ENCODE measurements at places on chromosomes 7 and 10.
A peak's percentile ranks its signal among the peaks of the same experiment; 100 is the strongest.

- no peak for DNase-seq
Measured at GRCh38 chr7:114864278-114864677, 57.6 kb upstream of the MDFIC start.

DNA sequence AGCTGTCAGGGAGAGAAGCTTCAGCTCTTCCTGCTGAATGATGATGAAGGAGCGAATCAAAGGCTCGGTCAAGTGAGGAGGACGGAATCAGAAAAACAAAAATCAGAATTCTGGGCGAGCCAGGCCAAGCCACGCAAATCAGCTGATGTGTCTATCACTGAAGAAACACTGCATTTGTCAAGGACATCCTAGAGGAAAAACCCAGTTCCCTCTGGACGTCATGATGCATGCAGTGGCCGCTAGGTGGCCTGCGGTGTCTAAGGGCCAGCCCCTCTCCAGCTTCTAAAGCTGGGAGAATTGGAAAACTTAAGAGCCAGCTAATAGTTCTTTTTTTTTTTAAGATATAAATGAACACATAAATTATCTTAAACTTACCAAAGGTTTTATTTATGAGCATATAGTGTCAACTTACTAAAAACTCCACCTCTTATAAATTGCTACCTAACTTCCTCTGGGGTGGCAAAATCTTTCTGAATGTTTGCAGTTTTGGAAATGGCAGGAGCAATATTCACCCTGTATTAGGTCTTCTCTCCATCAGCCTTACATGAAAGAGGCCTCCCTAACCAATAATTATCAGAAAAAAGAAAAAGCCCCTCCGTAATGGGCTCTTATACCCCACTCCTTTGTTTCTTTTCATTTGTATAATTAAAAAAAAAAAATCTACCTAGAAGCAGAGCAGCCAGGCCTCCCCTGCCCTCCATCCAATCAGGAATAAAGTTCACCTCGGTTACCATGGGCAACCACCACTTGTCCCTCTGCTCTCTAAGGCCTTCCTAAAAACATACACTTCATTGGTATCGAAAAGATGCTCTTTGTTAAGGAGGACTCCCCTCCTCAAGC lies 186.8 kb downstream of the USP6NL start:
- peak; percentile 13 for DNase-seq

- no peak for DNase-seq
Measured at GRCh38 chr10:29710128-29710527, 75.4 kb upstream of the SVIL start.

- DNase-seq, result no peak
Measured at GRCh38 chr10:76497666-76498065, 1066.2 kb downstream of the LRMDA start.

GRCh38 chr7:131501422-131501821 lies 55.0 kb downstream of the PODXL start:
- DNase-seq, result no peak

- DNase-seq, result no peak
Measured at GRCh38 chr10:94046098-94046497, 52.4 kb downstream of the PLCE1 start.

DNA sequence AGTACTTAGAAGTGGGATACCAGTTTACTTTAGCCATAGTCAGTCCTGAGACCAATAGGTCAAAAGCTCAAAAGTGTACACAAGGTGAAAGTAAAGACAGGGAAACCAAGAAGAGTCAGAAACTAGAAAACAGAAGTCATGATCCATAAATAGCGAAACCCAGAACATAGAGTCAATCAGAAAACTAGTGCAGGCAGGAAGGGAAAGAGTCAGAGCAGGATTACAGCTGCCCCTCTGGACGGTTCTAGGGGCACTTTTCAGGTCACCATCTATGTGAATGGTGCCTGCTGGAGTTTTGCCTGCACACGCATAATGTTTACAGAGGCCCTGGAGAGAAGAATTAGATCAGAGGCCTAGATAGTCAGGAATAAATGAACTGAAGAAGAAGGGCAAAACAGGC lies 22.4 kb upstream of the DMTF1 start:
- DNase-seq, result no peak

GRCh38 chr10:11986593-11987216 lies 55.9 kb downstream of the UPF2 start:
- DNase-seq, result peak; percentile 36

- no peak for DNase-seq
Measured at GRCh38 chr7:27184337-27185012, 557 bp downstream of the HOXA11 start.

DNA sequence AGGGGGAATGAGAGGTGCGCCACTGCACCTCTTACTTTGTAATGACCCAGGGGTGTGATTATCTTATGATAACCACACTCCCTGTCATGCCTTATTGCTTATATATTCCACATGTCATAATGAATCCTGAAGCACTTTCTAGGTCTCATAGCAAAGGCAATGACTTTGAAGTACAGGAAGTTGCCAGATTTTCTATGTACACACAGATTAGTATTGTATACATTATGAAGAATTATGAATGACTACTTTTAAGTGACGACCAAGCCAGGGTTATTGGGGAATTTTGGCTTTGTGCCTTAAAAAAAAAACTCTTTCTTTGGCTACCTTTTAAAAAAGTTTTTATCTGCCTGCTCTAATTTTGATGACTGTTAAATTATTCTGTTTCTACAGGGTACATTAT lies 269.6 kb downstream of the MDFIC start:
- no peak for DNase-seq

DNA sequence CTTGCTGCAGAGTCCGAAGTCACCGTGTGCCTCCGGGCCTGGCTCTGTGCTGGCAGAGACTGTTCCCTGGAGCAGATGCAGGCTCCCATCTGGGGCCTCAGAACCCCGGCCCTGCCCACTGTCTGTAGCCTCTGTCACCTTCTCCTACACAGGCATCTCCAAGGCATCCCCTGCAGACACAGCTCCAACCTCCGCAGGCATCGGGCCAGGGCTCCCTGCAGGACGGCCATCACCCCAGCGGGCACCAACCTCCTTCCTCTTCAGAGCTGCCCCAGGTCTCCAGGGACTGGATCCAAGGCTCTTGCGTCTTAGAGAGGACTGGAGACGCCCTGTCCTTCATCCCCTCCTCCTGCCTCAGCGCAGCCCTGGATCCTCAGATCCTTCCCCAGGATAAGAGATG lies 69.9 kb upstream of the MYL10 start:
- no peak for DNase-seq

- DNase-seq, result no peak
Measured at GRCh38 chr7:132307465-132307864, 268.8 kb downstream of the PLXNA4 start.

DNA sequence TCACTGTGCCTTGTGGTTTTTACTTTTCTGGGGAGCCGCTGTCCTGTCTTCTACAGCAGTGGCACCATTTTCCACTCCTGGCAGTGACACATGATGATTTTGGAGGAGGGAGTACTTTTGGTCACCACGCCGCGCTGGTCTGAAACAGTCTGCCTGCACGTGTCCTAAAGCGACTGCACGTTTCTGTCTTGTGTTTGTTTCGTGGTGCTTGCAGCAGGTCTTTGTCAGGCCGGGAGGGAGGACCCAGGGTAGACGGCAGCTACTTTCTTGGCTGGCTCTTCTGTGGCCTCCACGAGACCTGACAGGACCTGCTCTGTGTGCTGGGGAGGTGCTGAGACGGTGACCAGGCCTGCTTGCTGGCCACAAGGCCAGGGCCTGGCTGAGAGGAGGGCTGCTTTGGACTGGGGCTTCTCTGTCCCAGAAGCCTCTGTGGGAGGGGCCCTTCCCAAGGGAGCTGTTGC lies 82.0 kb downstream of the GLRX3 start:
- no peak for DNase-seq

DNA sequence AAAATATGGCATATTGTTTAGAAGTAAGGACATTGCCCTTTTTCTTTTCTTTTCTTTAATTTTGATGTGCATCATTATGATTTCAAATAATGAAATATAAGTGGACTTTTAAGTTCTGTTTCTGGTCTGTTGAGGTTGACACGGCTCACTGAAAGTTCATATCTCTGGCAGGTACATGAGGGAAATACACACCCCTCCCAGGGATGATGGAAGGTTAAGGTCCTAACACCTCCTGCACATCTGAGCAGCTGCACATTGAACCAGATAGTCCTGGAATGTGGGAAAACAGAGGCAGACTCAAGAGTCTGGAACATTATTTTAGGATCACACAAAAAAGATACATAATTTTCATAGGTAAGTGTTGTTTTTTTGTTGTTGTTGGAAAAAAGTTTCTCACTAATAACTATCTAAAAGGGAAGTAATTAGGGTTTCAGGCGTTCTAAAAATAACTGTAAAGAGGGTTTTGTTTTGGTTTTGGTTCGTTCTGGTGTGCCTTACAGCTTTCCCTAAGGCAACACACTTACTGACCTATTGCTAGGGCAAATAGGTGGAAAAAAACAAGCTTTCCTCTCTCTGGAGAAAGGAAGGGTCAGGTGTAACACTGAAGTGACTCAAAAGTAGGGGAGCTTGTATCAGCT lies 201.2 kb upstream of the PRKCQ start:
- DNase-seq, result no peak

DNA sequence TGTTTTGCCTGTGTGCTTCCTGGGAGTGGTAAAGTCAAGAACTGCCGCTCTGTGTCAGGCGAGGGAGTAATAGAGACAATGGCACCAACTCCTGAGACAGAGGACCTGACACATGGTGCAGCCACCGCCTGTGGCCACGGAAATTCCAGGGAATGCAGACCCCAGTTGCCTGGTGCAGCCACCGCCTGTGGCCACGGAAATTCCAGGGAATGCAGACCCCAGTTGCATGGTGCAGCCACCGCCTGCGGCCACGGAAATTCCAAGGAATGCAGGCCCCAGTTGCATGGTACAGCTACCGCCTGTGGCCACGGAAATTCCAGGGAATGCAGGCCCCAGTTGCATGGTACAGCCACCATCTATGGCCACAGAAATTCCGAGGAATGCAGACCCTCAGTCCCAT lies 8.7 kb downstream of the DIP2C start:
- DNase-seq, result no peak

DNA sequence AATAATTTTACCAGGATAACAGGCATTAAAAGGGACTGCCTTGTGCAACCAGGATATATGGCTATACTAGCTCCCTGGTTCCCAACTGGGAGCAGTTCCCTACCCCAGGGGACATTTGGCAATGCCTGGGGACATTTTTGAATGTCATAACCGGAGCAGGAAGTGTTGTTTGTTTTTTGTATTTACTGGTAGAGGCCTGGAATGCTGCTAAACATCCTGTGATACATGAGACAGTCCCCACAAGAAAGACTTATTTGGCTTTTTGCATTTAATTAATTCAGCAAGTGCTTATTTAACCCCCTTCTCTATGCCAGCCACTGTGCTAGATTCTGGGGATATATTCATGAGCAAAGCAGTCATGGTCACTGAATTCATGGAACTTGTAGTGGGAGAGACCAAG lies 181.2 kb downstream of the BBS9 start:
- DNase-seq, result no peak

GRCh38 chr10:60834401-60834800 lies 56.1 kb downstream of the CDK1 start:
- DNase-seq, result no peak

DNA sequence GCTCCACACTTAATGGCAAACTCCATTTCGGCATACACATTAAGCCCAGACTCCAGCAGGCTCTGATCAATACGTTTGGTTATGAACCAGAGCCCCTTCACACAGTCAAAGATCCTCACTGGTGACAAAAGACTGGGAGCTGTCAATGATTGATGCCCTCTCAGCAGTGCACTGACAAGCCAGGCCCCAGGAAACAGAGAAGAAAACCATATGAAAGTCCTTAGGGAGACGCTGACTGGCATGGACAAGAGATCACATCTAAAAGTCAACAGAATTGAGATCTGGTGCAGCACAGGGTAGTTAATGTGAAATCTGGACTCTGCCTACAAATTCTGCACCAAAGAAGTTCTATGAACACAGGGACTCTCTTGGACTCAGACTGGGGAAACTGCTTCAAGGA lies 600.9 kb upstream of the NRP1 start:
- DNase-seq, result no peak

- DNase-seq, result no peak
Measured at GRCh38 chr10:80173466-80173865, 31.9 kb downstream of the ANXA11 start.

DNA sequence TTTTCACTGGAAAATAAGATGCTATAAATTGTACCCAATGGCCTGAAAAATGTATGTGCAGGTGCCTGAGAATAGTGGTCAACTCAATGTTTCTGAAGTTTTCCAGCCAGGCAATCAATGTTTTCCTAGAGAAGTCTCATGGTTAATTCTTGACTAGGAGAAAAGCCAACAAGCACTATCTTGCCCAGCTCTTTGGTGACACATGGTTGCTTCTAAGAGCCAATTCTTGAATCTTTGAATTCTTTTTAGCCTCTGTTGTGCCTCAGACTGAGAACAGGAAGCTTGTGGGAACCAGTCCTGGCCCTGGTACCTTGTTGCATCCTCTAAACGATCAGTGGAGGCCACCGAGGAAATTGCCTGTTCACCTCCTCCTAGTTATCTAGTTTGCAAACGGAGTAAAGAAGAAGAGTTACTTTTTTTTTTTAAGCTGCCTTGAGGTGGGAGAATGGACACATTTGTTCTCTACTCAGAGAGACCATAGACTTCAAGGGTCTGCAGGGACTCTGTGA lies 144.0 kb upstream of the MKLN1 start:
- no peak for DNase-seq

DNA sequence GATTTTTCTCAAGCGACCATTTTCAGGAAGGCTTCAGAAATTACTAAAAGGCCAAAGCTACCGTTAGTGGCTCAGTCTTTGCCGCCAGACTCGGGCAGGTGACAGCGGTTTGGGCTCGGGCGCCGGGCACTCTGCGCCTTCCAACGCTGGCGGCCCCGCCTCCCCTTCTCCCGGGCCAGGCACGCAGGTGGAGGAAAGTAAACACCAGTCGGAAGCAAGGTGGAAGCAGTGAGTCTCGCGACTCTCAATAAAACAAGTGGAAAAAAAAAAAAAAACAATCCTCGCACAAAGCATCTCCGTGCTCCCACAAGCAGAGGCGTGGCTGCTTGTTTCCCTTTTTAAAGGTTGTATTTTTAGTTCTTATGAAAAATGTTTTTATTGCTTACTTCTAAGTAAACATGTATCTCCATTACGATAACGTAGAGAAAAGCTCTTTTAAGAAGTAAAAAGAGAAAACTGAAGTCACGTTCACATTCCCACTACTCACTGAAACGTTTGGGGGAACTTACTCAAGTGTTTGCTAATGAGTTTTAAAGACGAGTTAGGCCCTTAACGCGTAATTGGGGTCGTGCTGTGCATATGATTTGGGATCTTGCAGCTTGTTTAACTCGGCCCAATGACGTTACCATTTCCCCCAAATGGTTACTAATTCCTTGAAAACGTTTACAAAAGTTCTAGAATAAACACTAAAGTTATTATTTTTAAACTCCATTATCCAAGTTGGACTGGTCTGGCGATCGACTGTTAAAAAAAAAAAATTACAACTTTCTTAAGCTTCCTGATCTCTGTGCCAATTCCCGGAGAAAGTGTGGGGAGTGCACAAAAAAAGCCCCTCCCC lies 864 bp downstream of the CDCA7L start:
- no peak for DNase-seq

- DNase-seq, result no peak
Measured at GRCh38 chr7:139004321-139005090, 23.3 kb upstream of the KIAA1549 start.

GRCh38 chr7:38448054-38448453 lies 174.6 kb upstream of the TARP start:
- DNase-seq, result no peak

Measured in pulmonary artery endothelial cell (primary cell).